COLO829 (cell line): ENCODE measurements at places on chromosomes 12 and 14.

- no peak for DNase-seq
These were observed 172.9 kb upstream of the LRIG3 start for GRCh38 chr12:59093073-59093772.

- no peak for DNase-seq
These were observed 6.3 kb downstream of the ZFP36L1 start for GRCh38 chr14:68786491-68787091.

- DNase-seq = no peak
These were observed 85.0 kb upstream of the GPR68 start for GRCh38 chr14:91329486-91330014.

DNA sequence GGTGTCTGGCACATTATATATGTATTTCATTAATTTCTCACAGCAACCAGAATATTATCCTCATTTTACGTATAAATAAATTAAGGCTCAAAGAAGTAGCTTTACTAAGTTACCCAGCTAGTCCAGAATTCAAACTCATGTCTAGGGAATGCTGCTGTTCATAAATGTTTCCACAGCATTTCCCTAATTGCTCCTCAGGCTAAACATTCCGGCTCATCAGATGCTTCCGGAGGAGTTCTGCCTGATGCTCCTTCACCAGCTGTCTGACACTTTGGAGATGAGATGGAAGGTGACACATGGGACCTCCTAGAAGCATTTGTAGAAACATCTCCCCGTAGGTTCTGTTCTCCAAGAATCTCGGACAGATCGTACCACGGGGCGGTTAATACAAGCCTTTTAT lies 12.1 kb downstream of the KRT85 start:
- DNase-seq = no peak

- DNase-seq = peak; percentile 80
These were observed 50.5 kb downstream of the B4GALNT3 start for GRCh38 chr12:510071-510825.

DNA sequence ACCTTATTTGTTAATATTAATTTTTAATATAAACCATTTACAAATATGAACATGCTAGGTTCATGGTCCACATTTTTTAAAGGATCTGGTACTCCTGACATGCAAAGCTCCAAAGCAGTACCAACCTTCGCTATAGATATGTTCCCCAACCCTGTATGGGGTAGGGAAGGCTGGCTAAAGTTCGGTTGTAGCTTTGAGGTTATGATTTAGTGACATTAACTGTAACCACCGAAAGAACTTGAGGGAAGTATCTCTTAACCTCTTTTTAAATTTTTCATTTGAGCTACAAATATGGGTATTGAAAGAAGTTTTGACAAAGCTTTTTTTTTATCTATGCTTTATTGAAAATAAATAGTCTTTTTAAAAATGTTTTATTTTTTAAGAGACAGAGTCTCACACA lies 115.5 kb downstream of the DYRK2 start:
- no peak for DNase-seq

- DNase-seq = peak; percentile 41
These were observed 62.4 kb downstream of the PPM1A start for GRCh38 chr14:60311417-60311816.

GRCh38 chr12:25083211-25083610 lies 111.7 kb downstream of the DNAI7 start:
- DNase-seq = no peak

DNA sequence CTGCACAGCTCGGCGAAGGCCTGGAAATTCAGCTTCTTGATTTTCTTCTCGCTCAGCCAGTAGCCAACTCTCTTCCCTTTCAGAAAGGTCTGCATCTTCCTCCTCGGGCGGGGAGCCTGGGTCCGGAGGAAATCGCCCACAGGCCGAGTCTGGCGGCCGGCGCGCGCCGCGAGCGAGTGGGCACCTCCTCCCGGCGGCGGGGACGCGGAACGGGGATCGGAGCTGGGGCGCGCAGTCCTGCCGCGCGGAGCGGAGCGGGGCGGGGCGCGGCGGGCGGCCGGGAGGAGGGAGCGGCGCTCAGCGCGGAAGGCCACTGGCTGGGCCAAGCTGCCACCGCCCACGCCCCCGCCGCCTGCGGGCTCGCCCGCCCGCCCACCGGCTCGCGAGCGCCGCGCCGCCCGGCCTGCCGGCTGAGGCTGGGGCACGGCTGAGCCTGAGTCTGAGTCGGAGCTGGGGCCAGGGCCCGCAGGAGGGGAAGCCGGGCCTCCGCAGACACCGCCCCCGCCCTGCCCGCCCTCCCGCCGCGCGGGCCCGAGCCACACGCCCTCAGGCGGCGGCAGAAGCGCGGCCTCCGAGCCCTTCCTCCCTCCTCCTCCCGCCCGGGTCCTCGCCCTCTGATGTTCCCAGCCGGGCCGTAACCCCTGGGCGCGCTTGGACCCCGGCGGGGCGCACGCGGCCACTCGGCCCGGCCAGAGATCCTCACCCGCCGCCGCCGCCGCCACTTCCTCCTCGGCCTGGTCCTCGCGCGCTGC lies 480 bp downstream of the ITPK1 start:
- peak; percentile 58 for DNase-seq

DNA sequence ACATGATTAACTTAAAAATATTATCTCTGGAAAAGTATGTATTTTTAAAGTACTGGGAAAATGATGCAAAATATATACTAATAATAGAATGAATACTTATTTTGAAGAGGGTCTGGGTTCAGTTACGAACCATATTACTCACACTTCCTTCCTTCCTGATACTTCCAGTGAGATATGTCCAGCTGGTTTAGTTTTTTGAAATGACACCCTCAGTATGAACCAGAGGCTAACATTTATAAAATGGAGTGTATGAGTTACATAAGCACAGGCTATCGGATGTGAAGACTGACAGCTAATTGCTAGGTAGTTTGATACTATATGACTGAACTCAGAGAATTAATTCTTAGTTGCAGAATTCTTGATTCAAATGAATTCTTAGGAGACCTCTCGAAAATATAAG lies 122.9 kb downstream of the OTOGL start:
- no peak for DNase-seq

GRCh38 chr14:37508503-37508902 lies 86.5 kb downstream of the FOXA1 start:
- no peak for DNase-seq

DNA sequence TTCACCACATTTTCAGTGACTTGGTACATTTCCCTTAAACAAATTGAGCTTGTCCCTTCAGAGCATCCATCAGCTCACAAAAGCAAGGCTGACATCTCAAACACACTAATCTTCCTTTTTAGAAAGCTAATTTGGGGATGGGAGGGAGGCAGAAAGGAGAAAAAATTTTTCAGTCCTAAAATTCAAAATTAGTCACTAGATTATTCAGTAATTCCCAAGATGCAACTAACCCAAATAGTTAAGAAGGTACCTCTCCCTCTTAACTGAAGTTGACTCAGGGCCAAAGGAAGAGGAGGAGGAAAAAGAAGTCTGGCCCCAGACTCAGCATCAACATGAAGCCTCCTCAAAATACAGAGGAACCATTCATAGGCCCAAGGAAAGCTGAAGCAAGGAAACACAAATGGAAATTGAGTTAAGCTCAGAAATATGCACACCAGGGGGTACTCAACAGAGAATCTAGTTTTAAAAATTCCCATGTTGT lies 21.7 kb downstream of the CBX5 start:
- DNase-seq = peak; percentile 71

DNA sequence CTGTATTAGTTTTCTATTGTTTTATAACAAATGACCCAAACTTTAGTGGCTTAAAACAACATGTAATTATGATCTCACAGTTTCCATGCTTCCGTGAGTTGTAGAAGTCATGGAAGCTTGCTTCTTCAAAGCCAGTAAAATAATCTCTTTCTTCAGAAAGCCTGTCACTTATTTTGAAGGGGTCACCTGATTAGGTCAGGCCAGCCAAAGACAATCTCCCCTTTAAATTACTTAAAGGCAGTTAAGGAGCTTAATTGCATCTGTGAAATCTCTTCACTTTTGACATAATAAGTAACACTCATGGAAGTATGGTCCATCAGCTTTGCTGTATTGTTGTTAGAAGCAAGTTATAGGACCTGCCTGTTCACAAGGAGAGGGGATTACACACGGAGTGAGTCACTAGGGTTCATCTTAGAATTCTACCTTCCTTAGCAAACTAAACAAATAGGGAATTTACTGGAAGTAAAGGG lies 89.8 kb downstream of the FAR2 start:
- DNase-seq = peak; percentile 8

- no peak for DNase-seq
These were observed 89.5 kb upstream of the BCL2L14 start for GRCh38 chr12:11981121-11981733.

- no peak for DNase-seq
These were observed at the start of gene TSPAN8 for GRCh38 chr12:71157601-71158233. TSS of gene TSPAN8 (minus strand) at chr12:71157999. CDS start at chr12:71157678, 321 bp downstream.

- no peak for DNase-seq
These were observed 60.4 kb upstream of the PELI2 start for GRCh38 chr14:56057767-56058166.

DNA sequence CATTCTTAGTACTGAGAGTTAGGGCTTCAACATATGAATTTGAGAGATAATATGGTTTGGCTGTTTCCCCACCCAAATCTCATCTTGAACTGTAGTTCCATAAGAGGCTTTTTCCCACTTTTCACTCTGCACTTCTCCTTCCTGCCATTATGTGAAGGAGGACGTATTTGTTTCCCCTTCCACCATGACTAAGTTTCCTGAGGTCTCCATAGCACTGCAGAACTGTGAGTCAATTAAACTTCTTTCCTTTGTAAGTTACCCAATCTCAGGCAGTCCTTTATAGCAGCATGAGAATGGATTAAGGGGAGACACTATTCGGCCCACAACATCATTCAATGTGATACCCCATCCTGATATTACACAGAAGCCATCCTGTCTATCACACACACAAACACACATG lies 36.8 kb upstream of the ALG10B start:
- DNase-seq = no peak

- peak; percentile 86 for DNase-seq
These were observed 106.1 kb upstream of the ANO4 start for GRCh38 chr12:100688451-100688864.

DNA sequence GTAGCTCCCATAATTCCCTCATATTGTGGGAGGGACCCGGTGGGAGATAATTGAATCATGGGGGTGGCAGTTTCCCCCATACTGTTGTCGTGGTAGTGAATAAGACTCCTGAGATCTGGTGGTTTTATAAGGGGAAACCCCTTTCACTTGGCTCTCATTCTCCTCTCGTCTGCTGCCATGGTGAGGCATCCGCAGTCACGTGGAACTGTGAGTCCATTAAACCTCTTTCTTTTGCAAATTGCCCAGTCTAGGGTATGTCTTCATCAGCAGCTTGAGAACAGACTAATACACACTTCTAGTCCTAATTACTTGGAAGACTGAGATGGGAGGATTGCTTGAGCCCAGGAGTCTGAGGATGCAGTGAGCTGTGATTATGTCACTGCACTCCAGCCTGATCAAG lies 64.4 kb downstream of the TMX1 start:
- DNase-seq = no peak

DNA sequence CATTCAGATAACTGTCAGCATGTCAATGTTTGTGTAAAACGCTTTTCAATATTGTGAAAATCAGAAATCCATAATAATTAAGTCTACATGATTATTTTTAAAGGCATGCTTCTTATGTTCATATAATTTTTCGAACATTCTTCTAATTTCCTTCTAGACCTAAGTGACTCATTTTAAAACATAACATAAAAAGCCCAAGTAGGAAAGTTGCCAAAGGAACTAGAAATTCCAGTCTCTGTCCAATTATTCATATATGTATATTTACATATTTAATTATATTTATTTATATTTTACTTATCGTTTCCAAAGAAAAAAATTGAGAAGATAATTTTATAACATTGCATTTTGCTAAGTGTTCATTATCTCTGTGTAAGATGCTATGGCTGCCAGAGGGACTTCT lies 110.4 kb downstream of the TMTC1 start:
- DNase-seq = no peak

DNA sequence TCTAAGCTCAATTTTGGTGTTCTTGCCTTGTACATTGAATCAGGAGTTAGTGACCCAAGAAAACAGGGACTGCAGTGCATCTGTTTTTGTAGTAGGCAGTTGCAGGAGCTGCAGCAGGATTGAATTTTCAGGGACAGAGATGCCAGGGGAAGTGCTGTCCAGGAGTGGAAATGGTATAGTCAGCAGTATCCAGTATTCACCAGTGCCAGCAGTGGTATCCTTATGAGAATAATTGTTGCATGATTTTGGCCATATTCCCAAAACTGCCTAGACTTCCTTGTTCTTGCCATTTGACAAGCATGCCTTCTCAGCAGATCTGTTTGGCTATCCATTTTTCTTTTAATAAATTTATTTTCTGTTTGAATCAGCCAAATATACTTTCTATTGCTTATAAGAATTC lies 18.6 kb upstream of the ABCD2 start:
- no peak for DNase-seq
